Mammary microvascular endothelial cell (primary cell): ENCODE measurements at places on chromosomes 12 and 14. TPM values are rescaled to one million over a fixed set of nuclear protein-coding genes. Genes with fewer than 3 reads are reported as not detected.

The FGF23 gene
- total RNA-seq, result not detected in 2 replicates

The TMEM116 gene
- 0.74 and 1.1 TPM in 2 replicates for total RNA-seq

The A2M gene
- total RNA-seq, result 45.0 and 53.3 TPM in 2 replicates

The SLC17A8 gene
- total RNA-seq, result not detected in 2 replicates

The TSPAN9 gene
- total RNA-seq, result 30.2 and 35.8 TPM in 2 replicates
